ENCODE measurements at places on chromosomes 2 and 18.
A peak's percentile ranks its signal among the peaks of the same experiment; 100 is the strongest.

- no peak for DNase-seq
These were observed 74.7 kb upstream of the TEX51 start for GRCh38 chr2:126823951-126824350.

GRCh38 chr2:181304011-181304844 lies 153.0 kb upstream of the ITGA4 start:
- DNase-seq = peak; percentile 48

GRCh38 chr2:224565452-224566035 lies 19.6 kb downstream of the CUL3 start:
- DNase-seq = no peak

DNA sequence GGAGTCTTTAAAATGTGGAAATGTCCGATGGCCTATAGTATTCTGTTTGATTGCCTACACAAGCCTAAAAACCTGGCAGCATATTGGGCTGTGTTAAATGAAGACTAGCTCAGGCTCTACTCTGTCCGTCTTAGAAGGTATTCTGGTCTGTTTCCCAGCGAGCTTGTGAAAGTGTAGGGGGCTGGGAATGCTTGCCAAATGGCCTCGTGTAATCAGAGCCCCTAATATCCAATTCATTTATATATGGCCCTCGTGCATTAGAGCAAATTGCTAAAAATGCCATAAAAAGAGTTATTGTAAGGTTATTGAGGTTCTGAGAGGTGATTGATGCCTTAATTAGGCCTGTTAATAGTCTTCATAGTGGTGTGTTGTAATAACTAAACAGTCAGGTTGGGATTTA lies 1500.4 kb downstream of the DPP10 start:
- DNase-seq = no peak

DNA sequence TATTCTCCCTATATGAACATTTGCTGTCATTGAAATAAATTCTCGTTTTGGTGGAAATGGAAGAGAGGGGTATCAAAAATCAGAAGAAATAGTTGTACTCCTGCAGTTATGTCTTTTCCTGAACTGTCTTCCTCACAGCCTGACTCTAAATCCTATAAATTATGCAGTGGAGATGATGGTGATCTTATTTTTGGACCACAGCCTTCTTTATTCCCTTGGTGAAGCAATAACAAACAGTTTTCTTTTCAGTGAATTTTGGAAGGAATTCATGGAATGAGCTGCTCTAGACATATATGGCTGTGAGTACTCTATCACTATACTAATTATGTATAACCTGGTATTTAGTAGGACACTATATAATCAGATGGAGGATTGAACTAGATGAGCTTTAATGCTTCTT lies 1.7 kb upstream of the SLC25A12 start:
- no peak for DNase-seq

Measured in CD4-positive, alpha-beta T cell treated with Interleukin-17A for 1 hour (primary cell).